Mammary epithelial cell (primary cell): ENCODE measurements at places on chromosomes 5 and 9.

DNA sequence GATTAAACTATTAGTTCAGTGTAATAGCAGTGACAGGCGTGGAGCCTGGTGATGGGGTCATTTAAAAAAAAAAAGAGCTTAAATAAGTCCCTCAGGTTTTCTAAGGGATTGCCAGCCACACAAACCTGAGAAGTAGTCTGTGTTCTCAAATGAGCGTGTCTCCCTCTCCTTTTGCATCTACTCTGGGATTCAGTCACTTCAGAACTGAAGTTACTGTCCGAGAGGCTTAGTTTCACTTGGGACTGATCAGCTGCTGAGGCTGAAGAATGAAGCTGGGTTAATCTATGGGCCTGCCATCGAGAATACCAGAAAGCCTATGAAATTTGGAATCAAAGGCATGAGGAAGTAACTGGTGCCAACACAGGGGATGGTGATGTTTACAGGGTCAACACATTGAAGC, 310.1 kb downstream of the ADAMTS6 start:
- no peak for DNase-seq

GRCh38 chr5:115317320-115317719, 20.9 kb upstream of the CCDC112 start:
- DNase-seq: no peak

DNA sequence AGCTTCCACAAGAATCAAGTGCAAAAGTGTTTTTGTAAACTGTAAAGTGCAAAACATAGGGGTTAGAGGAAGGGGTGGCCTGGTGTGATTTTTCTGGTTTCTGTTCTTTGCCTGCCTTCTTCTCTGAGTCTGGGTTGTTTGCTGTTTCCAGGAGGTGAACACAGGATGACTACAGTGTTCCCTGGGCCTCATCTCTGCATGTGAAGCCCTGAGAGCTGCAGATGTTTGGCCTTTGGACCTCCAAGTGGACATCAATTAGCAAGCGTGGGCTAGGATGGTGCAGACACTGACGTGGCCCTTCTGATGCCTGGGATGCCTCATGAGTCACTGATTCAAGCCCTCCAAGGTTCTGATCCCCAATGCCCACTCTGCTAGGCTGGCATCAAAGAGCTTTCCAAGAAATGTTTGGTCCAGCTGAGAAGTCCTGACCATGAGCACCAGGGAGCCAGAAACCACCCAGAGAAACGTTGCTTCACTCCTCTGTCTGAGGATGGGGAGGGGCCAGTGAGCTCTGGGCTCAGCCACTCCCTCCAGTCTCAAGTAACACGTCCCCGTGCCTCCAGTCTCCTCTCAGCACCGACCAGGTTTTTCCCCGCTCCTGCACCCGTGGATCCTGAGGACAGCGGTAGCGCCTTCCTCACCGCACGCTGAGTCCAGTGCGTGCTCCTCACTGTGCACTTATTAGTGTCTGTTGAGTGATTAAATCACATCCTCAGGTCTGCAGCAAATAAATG, 7.6 kb downstream of the IL9 start:
- DNase-seq: no peak

- DNase-seq: peak; percentile 68
These were observed 16.2 kb downstream of the TRIM7 start for GRCh38 chr5:181188700-181189362.

- peak; percentile 35 for DNase-seq
These were observed 261.8 kb upstream of the CLINT1 start for GRCh38 chr5:158120760-158121159.

GRCh38 chr5:109388407-109388806, 21.4 kb downstream of the PJA2 start:
- no peak for DNase-seq

GRCh38 chr5:154087260-154087659, 48.5 kb downstream of the MFAP3 start:
- DNase-seq: no peak

DNA sequence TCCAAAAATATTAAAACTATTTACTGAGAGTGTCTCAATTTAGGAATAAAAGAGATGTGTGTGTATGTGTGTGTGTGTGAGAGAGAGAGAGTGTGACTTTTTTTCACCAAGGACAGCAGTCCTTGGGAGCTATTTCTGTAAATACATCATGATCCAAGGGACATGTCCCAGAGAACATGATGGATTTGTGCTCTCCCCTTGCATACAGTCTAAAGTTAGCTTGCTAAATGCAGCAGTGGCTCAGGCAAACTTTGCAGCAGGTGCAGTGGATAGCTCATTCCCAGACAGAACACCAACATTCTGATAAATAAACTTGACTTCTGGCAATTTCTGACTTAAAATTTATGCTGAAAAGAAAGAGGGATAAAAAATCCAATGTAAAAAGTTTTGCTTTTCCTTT, 55.4 kb upstream of the SGCD start:
- no peak for DNase-seq

DNA sequence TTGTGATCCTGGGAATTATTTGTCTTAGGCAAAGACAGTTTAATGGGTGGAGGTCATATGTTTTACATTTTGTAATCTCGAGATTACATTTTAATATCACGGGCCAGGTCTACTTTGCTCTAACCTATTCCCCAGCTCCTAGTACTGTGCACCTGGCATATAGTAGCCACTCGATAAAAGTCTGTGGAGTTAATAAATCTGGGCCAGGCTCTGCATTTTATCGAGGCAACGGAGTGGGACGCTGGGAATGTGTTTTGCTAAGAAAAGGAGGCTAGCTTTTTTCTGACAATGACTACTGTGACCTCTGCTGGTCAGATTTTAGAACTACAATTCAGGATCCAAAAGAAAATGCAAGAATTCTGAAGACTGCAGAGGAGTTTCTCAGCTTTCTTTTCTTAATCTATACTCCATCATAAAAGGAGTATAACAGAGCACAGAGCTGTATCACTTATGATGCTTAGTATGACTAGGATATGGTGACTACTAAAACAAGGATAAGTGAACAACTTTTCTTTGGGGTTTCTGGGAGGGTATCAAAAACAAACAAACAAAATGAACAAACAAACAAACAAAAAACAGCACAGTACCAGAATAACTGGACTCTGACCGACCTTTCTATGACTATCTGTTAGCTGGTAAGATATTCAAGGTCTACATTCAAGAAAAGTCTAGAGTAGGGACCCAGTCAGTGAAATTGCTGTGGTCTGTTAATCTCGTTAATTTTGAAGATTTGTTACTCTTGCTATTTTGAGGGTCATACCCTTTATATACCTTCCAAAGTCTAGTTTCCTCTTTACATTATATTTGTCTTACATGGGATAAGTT, 46.1 kb upstream of the CER1 start:
- peak; percentile 36 for DNase-seq

- DNase-seq: no peak
These were observed 69.9 kb downstream of the LRSAM1 start for GRCh38 chr9:127520941-127521918.

- DNase-seq: no peak
These were observed 167.0 kb downstream of the FGF18 start for GRCh38 chr5:171586436-171586835.

DNA sequence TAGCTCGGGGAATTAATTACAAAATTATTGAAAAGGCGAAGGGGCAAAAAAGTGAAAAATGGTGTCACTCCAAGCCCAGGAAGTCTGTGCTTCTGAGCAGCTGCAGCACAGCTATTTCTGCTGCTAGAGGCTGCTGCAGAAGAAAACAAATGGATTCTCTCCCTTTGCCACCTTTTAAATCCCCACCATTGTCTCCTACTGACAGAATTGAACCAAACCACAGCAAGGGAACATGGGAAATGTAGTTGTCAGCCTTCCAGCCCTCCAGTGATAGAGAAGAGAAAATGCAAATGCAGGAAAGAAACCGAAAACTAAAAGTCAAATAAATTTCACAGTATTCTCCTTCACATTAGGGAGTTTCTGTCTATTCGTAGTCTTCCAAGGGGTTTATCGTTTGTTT, 33.4 kb upstream of the CDC42SE2 start:
- no peak for DNase-seq

DNA sequence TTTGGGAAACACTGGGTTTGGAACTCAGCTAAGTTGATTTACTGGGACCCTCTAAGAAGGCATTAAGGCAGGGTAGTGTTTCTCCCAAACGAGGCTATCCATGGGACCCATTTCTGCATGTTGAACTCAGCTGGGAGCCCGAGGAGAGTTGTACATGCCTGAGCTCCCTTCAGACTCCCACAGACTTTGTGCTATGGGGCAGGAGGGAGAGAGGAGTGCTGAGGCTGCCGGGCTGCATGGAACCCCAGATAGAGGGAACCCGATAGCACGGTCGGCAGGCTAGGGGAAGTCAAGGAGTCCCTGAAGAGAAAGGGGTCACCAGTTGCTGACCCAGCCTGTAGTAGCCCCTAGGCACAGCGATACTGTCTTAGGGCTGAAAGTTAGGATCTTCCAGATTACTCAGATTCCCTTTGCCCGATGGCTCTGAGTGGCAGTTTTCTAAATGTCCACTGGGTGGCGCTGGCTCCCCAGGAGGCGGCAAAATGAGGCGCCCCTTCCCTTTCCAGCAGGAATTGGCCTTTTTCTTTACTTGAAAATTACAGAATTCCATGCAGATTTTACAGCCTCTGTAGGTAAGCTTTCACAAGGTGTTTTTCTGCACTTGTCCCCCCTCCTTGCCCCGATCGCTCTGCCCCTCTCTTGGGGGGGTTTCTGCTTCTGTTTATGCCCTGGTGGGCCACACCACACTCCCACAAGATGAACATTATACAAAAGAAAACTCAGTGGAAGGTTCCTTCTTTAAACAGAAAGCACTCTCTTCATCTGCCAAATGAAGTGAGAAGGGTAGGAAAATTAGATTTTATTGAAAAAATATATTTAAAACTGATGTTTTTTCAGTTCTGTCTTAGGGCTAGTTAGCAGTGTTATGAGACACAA, 17.8 kb downstream of the NANS start:
- peak; percentile 33 for DNase-seq

DNA sequence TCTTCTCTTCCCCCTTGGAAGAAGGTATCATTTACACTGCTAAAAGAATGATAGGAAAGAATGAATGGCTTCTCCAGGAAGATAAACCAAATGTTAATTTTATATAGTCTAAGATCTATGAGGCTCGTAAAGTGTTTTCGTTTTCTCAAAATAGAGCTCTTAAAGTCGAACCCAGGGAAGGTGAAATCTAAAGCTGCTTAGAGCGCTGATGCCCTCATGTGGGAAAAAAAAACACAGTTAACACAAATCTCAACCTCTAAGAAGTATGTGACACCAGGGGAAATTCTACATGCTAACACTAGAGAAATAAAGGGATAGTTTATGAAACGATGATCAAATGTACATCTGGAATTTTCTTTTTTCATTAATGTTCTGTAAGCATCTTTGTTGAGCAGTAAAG, 257.9 kb downstream of the RASEF start:
- DNase-seq: no peak

GRCh38 chr5:141814064-141814964, 63.9 kb downstream of the PCDH1 start:
- DNase-seq: peak; percentile 36

- DNase-seq: no peak
These were observed 14.0 kb upstream of the GSN start for GRCh38 chr9:121253821-121254501.
